Right renal pelvis (tissue), 4 donors: ENCODE measurements at places on chromosomes 3 and 15.

DNA sequence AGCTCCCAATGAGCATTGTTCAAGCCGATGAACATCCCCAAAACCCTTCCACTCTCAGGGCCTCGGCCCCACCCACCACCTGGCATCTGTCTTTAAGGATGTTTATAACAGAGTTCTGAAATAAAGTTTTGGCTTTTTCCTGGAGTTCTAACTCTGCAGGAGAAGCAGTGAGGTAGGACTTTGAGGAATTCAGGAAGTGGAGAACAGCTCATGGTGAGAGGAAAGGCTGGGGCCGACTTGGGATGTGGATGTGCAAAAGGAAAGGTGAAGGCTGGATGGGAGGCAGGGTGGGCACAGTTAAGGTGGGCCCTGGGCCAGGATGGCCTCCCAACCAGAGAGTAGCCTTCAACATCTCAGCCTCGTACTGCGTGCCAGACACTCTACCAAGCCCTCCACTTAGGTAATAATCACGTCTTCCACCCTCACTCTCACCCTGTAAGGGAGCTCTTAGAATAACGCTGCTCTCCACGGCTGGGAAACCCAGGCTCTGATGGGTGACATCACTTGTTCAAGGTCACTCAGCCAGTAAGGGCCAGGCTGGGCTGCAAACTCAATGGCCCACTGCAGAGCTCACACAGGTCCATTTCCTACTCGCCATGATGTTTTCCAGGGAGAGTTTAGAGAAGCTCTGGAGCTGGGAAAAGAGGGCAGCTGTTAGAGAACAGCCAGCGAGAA lies 28.5 kb downstream of the LIPC start:
- no peak for DNase-seq

- DNase-seq, result no peak
Measured at GRCh38 chr3:32873531-32874130, 55.8 kb downstream of the TRIM71 start.

- no peak for DNase-seq
Measured at GRCh38 chr3:197378985-197379718, 80.7 kb upstream of the DLG1 start.

GRCh38 chr3:150936693-150937092 lies 31.5 kb upstream of the MINDY4B start:
- no peak for DNase-seq

DNA sequence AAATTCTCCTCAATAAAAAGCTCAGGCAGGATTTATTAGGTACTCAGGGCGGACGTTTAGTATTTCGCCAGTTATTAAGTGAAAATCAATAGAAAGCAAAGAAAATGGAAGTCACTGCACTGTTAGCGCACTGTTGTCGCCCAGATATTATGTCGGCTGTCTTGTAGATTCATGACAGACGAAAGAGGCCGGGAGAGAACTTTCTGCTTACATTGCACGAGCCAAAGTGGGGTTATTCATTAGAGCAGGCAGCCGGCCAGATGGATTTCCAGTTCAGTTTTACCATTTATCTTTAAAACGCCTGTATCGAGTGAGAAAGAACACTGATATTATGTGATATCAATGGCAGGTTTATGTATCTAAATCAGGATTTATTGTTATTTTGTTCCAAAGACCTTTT lies 866.0 kb upstream of the NR2F2 start:
- DNase-seq, result no peak

- DNase-seq, result no peak
Measured at GRCh38 chr15:70236341-70237086, 138.8 kb upstream of the TLE3 start.

DNA sequence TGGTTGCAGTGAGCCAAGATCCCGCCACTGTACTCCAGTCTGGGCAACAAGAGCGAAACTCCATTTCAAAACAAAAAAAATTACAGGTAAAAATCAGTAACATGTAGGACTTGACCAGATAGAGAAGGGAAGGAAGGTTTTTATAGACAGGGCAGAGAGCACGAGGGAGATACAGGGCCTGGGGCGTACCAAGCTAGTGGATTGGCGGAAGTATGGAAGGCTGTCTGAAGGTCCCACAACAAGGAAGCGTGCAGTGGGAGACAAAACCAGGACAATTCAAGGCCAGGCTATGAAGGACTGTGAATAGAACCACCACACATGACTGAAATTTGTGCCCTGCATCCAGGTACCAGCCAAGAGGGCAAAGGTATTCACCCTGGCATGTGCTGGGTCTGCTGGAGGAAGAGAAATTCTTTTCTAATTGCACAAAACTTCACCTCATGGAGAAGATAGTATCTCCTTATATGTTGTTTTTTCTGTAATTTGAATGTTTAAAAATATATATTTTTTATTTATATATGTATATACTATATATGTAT lies 33.0 kb upstream of the BCL2A1 start:
- no peak for DNase-seq

GRCh38 chr3:51622868-51623267 lies 48.2 kb upstream of the TEX264 start:
- DNase-seq, result no peak

GRCh38 chr3:116070061-116070460 lies 375.2 kb downstream of the LSAMP start:
- DNase-seq, result no peak

DNA sequence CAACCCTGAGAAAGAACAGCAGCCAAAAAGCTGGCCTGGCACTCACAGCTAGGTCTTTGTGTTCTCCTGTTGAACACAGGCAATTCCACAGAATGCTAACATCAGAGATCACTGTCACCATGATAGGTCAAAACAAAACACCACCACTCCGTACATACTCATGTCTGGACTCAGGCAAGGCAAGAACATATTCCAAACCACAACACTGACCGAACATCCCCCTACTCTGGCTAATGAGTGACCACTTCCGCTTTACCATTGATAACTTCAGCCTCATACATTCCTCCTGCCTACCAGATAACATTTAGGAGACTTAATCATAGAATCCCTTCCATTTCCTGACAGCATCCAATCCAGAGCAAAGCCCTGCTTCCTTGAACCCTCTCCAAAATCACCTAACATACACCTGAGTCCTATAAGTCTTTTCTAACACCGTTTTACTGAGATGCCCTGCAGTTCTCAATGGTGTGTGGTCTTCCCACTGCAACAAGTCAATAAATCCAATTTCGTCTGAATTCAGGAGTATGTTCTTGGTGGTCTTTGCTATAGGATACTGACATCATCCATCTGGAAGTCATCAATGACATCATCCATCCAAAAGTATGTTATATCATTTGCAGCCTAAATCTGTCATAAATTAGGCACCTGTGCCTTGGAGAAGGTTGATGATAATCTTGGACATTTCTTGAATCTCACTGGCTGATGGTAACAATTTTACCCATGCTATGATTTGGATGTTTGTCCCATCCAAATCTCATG lies 23.7 kb downstream of the RIOX2 start:
- DNase-seq, result no peak

DNA sequence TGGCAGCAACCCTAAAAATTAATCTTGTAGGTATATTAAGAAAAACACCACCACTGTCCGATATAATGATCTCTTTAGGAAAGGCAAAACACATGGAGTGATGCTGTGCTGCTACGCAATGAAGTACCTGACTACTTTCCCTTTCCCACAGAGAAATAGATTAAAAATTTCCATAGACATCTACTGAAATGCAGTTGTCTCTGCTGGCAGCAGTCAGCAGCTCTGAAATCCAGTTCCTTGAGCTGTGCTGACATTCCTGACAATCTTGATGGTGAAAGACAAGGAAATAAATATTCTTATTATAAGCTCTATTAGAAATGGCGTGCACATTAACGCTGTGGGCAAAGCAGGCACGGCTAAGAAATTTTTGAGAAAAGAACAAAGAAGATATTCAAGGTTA lies 287.6 kb downstream of the IL5RA start:
- no peak for DNase-seq

GRCh38 chr3:144034715-144035290 lies 63.2 kb downstream of the DIPK2A start:
- DNase-seq, result no peak

DNA sequence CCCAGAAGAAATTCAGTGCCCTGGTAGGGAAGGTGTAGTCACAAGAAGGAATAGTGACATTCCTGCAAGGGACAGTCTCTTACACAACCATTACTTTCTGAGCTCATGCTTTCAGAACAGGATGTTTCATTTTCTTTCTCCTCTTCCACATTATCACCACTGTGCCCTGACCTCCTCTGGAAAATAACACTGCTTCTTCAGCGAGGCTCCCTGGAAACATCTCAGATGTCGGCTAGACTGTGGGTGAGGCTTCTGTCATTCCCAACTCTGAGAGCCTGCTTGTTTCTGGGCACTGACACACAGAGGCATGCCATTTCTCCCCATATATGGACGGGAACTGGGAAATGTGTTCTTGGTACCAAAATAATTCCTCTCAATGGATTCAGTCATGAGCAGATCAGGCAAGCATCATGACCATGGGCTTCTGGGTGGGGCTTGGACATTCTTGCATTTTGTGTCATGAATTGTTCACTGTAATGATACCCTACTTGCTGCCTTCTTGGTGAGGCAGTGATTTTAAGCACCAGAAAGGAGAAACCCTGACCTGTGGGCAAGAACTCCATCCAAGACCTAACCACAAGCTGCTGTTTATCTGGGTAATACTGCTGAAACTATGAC lies 14.3 kb upstream of the TNFAIP8L3 start:
- DNase-seq, result no peak

GRCh38 chr15:66278671-66279070 lies 14.7 kb upstream of the DIS3L start:
- DNase-seq, result no peak

DNA sequence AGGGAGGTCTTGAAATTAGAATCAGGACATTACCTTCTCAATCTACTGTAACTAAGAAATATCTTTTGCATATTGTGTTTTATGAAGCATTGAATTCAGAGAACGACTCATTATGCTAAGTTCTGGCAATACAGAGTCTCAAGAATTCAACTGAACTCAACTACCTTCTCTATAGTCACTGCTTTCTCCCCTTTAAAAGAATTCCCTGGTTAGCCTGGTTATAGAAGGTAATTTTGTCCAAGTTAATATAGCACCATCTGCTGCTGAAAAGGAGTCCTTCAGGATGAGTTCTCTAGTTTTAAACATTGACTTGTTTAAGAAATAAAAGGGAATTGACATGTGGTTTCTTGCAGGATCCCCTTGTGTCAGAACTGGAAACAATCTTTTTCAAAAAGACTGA lies 60.2 kb downstream of the IL16 start:
- DNase-seq, result no peak

- DNase-seq, result no peak
Measured at GRCh38 chr3:117586161-117586560, 876.6 kb downstream of the TUSC7 start.

DNA sequence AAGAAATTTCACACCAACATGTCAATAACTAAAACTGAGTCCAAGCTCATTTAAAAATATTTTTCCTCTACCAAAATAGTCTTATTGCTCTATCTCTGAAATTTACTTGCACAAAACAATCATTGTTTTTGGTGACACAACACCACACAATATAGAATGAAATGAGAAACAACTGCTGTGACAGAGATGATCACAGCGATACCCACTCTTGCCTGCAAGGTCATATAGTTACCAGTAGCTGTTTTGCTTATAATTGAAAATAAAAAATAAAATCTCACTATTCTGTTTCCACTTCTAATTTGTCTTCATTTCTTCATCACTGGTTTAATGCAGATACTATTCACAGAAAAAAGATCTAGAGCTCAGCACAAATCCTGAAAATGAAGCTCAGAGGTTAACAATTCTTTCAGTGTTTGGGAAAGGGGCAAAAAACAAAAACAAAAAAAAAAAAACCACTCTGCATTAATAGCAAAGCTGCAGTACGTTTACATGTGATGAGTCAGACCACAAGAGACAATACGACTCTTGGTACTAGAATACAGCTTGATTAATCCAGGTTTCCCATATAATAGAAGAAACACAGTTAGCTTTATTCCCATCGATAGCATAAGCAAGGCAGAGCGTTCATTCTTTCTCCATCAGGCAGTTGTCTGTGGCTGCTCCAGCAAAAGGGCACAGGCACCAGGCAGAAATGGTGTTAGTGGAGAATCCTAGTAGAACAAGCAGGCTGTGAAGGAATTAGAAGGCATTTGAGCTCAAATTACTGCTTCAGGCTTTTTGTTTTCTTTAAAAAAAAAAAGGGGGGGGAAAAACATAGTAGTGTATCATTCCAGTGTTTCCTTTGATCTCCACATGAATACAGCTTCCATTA lies 773 bp downstream of the ANKRD28 start:
- DNase-seq, result no peak

DNA sequence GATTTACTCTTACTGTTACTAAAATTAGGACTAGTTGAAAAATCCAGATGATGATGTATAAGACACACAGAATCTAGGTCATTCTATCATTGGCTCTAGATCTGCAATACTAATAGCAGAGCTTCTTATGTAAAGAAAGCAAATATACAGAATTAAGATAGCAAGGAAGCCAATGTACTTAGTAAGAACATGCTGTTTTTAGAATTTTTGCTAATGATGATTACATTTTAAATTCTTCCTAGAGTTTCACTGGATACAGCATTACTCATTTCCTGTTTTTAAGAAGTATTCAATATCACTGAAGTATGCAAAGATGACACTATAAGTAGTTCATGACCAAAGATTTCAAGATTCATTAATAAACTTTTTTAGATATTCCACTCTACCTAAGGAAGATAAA lies 60.7 kb downstream of the CFAP20DC start:
- no peak for DNase-seq

DNA sequence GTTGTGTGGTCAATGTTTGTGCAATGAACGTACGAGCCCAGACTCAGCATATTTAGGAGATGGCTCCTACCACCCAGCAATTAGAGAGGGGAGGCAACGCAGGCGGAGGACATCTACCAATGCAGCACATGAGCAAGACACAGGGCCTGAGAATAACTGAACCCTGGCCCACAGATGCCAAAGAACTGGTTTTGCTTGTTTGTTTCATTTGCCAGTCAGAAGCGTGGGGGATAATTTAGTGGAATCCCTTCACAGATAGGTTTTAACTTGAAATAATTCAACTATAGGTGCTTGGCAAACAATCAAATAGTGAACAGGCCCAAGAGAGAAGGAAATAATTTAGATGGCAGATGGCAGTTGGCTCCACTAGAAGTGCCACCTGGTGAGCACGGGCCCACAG lies 54.8 kb downstream of the LIPC start:
- DNase-seq, result no peak

DNA sequence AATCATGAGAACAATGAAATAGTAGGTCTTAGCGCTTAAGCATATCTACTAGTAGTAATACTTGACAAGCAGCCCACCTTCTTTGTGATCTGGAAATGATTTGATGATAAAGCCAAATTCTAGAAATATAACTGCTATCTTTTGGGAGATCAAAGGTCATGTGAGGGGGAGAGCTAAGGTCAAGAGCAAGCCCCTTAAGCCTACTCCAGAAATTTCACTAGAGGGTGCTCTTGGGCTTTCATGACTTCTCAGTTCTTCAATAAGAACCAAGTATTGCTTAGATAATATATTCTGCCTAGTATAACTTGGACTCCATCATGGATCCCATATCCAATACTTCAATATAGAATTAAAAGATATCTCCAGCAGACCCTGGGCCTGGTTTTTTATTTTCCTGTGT lies 319.6 kb downstream of the ZBTB20 start:
- DNase-seq, result no peak

- no peak for DNase-seq
Measured at GRCh38 chr3:101081999-101082398, 88.8 kb upstream of the ABI3BP start.
